ENCODE measurements at places on chromosomes 7 and 10.

DNA sequence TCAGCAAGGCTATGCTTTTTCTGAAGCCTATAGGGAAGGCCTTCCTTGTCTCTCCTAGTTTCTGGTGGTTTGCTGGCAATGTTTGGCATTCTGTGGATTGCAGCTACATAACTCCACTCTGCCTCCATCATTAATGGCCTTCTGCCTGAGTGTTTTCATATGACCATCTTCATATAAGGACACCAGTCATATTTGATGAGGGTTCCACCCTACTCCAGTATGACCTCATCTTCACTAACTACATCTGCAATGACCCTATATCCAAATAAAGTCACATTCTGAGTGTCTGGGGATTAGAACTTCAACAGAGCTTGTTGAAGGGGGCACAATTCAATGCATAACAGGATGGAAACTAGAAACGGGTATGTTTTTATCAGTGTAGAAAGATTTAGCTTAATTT lies 22.1 kb downstream of the CAV1 start:
- DNase-seq = no peak

DNA sequence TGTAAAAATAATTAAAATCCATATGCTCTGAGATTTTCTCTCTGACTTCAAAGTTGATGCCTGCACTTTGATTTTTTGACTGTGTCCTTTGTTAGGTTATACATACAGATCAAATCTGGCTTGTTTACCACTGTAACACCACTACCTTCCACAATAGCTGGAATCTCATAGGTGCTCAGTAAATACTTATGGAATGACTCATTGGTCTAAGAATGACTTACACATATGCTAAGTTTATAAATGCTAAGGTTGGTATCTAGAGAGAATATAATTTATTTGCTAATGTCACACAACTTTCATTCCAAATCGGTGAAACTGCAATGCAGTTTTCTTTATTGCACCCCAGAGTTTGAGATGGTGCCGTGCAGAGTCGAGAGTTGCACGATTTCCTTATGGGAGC lies 578.5 kb downstream of the SH2D4B start:
- no peak for DNase-seq

GRCh38 chr7:55427800-55428199 lies 62.7 kb downstream of the LANCL2 start:
- no peak for DNase-seq

DNA sequence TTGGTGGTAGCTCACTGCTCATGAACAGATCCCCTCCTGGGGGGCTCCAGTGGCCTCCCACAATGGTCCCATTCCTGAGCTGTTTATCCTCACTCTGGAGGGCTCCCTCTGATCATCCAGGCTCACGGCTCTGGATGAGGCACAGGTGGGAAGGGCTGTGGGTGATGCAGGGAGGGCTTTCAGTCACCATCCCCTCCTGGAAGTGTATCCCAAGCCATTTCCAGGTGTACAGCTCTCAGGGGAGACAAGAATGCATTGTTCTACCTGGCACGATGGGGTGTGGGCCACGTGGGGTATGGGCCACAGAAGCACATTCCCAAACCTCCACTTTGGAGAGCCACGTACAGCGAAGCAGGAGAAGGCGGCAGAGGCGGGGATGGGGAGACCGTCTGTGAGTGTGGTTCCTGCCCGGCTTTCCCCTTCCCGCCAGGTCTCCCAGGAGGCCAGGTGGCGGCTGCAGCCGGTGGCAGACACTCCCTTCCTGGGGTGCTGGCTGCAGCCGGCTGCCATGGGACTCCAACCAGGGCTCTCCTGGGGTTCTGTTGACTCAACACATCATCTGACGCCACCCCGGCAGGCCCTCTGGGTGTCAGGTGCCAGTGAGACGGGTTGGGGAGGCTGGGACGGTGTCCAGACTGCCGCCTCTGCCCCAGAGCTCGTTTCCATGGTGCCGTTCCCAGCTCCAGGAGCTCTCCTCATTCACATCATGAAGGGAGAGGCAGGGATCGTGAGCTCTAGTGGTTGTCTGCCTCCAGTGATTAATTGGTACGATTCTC lies 169.7 kb upstream of the RHEB start:
- no peak for DNase-seq

- DNase-seq = no peak
Observed at GRCh38 chr7:150382844-150383225, 3.7 kb downstream of the ZNF775 start.

GRCh38 chr10:75546004-75546403 lies 114.6 kb downstream of the LRMDA start:
- DNase-seq = no peak

GRCh38 chr7:24783698-24784097 lies 26.4 kb upstream of the GSDME start:
- DNase-seq = peak; percentile 91

GRCh38 chr10:28686835-28687682 lies 9.7 kb downstream of the BAMBI start:
- DNase-seq = no peak

- no peak for DNase-seq
Observed at GRCh38 chr7:4127909-4128560, 554.1 kb upstream of the FOXK1 start.

DNA sequence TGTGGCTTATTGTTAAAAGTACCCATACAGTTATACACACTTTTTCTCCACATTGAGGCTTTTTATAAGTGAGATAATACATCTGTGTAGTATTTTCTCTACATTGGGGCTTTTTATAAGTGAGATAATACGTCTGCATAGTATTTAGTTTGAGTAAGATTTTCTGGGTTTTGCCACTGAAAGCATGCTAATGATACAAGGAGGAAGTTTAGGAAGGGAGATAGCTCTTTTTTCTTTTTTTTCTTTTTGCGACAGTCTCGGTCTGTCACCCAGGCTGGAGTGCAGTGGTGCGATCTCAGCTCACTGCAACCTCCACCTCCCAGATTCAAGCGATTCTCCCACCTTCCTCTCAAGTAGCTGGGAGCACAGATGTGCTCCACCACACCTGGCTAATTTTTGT lies 13.3 kb downstream of the FAM107B start:
- DNase-seq = no peak

DNA sequence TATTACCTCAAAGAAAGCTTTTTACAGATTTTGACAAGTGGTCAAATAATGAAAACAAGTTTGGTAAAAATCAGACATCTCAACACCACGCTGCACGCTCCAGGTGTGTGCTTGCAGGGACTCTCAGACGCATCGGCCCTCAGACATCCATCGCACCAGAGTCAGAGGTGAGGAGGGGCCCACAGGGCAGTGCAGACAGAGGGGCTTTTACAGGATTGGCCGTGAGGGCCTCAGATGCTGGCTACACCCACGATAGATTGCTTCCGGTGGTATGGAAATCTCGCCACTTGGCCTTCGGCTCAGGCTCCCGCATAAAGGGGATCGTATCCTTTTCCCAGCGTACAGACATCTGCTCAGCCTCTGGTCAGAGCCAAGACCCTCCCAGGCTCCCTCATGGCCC lies 72.1 kb downstream of the TCERG1L start:
- DNase-seq = no peak

GRCh38 chr10:7412237-7412927 lies 1.5 kb upstream of the SFMBT2 start:
- DNase-seq = peak; percentile 47

DNA sequence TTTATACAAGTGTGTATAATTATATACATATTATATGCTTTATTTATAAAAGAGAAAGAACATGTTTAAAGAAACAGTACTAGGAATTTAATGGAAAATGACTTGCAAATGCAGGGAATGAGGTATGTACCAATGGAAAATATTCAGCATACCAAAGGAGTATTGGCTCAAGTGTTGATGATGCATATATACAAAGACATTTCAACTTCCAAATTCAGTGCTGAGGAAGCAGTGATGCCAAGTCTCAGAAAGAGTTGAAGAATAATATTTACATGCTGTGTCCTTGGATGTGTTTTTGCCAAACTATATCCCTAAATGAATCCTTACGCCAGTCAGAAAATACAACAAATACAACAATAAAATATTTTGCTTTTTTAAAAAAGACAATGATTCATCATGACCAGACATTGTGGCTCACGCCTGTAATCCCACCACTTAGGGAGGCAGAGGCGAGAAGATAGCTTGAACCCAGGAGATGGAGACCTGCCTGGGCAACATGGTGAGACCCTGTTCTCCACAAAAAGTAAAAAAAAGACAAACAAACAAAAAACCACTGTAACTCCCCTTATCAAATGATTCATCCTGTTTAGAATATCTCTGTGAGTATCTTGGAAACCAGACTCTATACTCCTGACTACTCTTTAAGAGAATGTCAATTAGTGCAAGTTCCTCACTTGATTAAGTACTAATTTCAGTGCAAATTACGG lies 157.2 kb downstream of the CHRM2 start:
- no peak for DNase-seq

GRCh38 chr10:75703191-75703854 lies 271.9 kb downstream of the LRMDA start:
- DNase-seq = no peak

GRCh38 chr7:139942636-139943035 lies 113.6 kb downstream of the TBXAS1 start:
- DNase-seq = no peak

- DNase-seq = no peak
Observed at GRCh38 chr7:76185187-76185896, 16.4 kb upstream of the SRRM3 start.
